HuH-7.5 (cell line): ENCODE measurements at places on chromosomes 16 and 17.

GRCh38 chr17:48294806-48295361 lies 135.1 kb downstream of the SKAP1 start:
- no peak for DNase-seq

GRCh38 chr16:22955461-22956070 lies 141.6 kb downstream of the HS3ST2 start:
- DNase-seq = no peak

DNA sequence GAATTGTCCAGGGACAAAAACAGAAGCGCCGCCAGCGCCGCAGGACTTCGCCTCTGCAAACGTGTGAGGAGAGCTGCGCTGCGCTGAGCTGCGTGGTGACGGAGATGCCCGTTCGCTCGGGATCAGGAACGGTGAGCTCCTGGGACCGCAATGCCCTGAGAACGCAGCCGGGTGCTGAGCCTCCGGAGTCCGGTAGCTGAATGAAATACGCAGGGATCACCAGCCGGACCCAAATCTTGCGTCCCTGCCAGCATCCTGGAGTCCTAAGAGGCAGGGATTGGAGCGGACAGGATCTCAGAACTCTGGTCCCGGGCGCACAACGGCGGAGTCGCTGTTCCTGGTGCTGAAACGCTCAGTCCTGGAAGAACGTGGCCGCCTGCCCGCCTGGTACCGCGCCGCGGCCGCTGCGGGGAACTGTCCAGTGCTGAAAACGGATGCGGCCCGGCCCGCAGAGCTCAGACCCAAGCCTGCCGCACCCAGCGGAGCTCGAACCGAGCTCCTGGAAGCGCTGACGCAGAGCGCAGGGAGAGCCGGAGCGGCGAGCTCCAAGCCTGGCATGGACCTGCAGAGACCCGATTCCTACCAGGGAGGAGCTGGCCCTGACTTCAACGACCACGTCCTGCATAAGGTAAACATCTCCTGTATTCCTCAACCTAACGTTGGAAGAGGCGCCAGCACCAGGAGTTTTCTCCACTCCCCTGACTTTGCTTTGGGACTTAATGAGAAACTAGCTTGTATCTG lies 41.5 kb downstream of the CD300LF start:
- DNase-seq = peak; percentile 51

DNA sequence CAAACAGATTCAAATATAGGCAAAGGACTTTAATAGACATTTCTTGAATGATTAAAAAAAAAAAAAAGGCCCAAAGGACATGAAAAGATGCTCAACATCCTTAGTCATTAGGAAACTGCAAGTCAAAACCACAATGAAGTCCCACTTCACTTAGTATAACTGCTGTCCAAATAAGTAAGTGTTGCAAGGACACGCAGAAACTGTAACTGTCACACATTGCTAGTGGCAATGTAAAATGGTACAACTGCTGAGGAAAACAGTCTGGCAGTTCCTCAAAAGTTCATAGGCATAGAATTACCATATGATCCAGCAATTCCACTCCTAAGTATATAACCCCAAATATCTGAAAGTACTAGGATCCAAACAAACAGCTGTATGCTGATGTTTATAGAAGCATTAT lies 112.7 kb downstream of the BRIP1 start:
- DNase-seq = no peak

DNA sequence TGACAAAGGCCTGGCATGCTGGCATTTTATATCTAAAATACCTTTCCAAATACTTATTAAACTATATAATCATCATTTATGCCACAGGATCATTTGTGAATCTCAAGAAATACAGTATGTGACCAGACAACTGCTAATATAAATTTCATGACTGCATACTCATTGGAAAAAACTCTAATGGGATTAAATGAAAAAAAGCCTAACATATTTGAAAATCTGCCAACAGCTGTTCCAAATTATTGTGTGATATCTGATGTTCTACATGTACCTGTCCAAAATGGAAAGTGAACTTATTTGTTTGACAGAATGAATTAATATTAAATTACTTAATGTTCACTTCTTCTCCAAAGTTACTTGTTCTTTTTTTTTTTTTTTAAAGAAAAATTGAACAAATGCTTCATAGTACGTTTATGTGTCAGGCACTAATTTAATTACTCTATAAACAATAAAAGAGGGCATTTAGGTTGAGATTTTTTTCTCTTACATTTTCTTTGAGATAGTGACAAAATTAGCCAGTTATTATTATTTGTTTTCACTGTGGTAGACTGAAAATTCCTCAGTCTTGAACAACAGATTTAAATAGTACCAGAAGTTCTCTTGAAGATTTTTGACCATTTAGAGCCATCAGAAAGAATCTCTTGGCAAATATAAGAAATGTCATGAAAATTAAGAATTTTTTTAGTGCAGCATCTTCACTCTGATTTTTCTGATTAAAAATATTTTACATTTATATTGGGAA lies 114.0 kb downstream of the FTO start:
- no peak for DNase-seq

GRCh38 chr16:55073830-55074229 lies 143.2 kb downstream of the IRX5 start:
- DNase-seq = no peak

- DNase-seq = no peak
Observed at GRCh38 chr17:291587-291986, 61.0 kb downstream of the RPH3AL start.

DNA sequence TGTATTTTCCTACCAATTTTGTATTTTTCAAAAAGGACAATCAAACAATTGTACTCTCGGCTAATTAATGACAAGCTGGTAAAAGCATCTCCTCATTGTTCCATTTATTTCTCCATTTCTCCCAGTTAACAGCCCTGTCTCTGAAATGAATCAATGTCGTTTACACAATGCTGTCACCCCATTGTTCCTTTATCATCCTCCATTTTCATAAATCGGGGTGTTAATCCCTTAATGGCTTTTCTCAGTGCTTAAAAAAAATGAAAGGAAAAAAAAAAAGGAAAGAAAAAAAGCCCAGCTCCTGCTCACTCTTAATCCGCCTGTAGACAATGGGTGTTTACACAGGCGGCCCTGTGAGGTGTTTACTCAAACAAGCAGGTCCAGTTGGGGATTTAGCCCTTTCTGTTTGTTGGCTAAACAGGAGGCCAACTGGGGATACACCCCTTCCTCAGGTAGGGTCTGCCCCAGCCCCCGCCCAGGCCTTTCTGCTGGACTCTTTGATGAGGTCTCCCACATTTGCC lies 86.8 kb upstream of the SALL1 start:
- no peak for DNase-seq

DNA sequence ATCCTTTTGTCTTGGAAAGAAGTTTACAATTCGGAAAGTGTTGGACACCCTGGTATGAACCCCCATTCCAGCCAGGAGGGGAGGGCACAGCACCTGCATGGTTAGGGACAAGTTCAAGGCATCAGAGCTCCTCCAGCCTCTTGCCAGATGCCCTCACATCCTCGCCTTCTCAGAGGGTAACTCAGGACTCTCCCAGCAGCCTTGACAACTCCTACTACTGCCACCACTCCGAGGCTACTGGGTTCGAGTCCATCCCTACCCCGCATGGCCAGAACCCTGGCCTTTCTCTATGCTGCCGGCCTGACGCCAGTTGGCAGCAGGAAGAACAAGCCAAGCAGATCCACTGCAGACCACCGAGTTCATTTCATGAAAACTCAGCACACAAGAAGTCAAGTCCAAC lies 34.1 kb downstream of the AXIN2 start:
- no peak for DNase-seq

GRCh38 chr17:40068129-40068581 lies 5.4 kb downstream of the THRA start:
- no peak for DNase-seq

GRCh38 chr17:40251576-40251975 lies 32.5 kb downstream of the WIPF2 start:
- no peak for DNase-seq

GRCh38 chr17:64496348-64496785 lies 487 bp downstream of the POLG2 start:
- peak; percentile 23 for DNase-seq

- no peak for DNase-seq
Observed at GRCh38 chr17:34360601-34361270, 2.3 kb downstream of the CCL1 start.

DNA sequence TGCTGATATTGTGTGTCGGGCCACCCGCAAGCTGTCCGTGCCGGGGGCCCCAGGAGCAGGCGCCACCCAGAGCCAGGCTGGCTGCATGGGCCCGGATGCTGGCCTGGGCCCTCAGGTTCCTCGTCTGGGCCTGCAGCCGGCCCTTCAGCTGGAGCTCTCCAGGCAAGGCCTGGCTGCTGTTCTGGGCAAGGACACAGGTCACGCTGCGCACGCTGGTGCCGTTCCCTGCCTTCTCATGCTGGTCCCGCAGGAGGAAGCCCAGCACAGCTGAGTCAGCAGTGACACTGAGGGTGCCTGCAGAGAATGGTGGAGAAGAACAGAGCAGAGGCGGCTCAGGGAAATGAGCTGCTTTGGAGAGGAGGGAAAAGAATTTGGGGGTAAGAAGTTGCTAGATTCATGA lies 79.9 kb downstream of the RMI2 start:
- no peak for DNase-seq

- no peak for DNase-seq
Observed at GRCh38 chr17:245020-245419, 63.6 kb upstream of the DOC2B start.

GRCh38 chr16:15502041-15502725 lies 67.8 kb downstream of the BMERB1 start:
- DNase-seq = no peak

DNA sequence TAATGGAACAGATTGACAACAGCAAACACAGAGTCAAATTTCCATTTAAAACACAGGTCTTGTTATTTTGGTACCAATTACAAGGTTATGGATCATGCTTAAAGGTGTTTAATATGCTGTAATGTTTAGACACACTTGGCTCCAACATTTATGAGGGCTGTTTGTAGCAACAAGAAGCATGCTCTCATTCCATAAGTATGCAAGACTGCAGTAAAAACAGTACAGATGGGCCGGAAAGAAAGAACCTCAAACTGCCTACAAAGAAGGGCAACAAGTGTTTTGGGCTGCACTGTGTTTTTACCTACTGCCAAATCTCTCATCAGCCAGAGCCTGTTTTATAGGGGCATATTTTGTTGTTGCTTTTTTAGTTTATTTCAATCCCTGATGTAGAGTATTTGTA lies 100.5 kb upstream of the HS3ST3A1 start:
- DNase-seq = no peak

- peak; percentile 40 for DNase-seq
Observed at GRCh38 chr16:3716831-3717234, 491 bp downstream of the TRAP1 start.

- DNase-seq = peak; percentile 68
Observed at GRCh38 chr17:57243171-57243622, 13.1 kb upstream of the MSI2 start.

GRCh38 chr17:81566461-81567126 lies 14.4 kb upstream of the FAAP100 start:
- DNase-seq = no peak

- DNase-seq = peak; percentile 73
Observed at GRCh38 chr17:73998653-73999645, 204.5 kb upstream of the RPL38 start.

DNA sequence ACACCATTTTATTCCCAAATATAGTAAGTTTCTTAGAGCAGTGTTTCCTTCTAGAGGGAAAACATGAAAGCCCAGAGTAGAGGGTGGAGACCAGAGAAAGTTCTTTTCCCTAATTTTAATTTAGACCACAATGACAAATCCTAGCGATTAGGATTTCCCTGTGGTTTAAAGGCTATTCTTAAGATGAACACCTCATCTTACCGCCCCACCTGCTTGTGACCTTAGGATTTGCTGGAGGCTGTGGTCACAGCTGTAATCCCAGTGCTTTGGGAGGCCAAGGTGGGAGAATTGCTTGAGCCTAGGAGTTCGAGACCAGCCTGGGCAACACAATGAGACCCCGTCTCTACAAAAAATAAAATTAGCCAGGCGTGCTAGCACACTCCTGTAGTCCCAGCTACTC lies 51.1 kb downstream of the GPRC5B start:
- no peak for DNase-seq

- DNase-seq = no peak
Observed at GRCh38 chr17:16887523-16888095, 84.3 kb downstream of the TNFRSF13B start.

- no peak for DNase-seq
Observed at GRCh38 chr17:59371416-59372100, 40.1 kb downstream of the YPEL2 start.

DNA sequence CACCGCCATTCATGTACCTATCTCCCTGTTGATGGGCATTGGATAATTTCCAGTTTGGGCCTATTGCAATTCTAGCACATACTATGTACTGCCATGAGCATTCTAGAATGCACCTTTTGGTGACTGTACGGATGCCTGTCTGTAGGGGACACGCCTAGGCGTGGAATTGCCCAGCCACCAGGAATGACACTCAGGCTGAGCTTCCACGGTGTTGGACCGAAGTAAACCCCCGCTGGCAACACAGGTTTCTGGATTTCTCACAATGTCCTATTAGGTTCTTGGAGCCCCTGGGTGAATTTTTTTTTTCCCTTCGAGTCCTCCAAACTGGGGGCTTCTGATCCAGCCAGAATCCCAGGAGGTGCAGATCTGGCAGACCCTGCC lies 146.6 kb downstream of the IRF8 start:
- DNase-seq = no peak

- DNase-seq = no peak
Observed at GRCh38 chr16:22885951-22886350, 72.0 kb downstream of the HS3ST2 start.

GRCh38 chr16:27366687-27367460 lies 35.1 kb upstream of the IL21R start:
- DNase-seq = no peak

DNA sequence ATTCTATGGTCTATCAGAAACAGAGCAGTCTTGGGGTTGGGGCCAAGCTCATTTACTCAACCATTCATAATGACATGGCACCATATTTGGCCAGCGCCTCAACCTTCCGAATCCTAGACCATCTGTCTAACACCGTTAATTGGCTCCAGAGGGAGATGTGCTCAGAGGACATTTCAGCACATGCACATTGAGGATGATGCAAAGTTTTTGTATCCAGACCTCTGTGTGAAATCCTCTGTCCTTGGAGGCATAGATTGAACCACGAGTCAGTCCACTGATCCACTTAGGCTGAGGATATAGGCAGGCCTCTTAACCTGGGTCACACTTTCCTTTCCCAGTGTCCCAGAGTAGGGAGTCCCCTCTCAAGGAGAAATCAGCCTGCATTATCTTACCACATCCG lies 85.5 kb downstream of the SHISA6 start:
- no peak for DNase-seq

GRCh38 chr16:64206862-64207261 lies 915.0 kb downstream of the CDH11 start:
- DNase-seq = no peak

DNA sequence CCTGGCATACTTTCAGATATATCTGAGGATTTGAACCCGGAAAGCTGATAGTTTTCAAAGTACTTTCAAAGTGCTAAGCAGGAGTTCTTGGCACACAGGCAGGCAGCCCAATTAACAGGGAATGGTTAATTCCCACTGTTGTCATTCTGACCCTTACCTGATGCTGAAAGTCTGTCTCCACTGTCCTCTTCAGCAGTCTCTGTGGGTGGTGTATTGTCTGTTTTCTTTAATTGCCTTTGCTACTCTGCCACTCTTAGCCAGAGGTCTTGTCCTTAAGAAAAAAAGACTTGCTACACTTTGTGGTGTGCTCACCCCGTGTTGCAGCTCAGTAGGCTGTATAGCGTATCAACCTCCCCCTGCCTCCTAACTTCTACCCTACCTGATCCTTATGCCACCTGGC lies 63.2 kb upstream of the SLC12A3 start:
- DNase-seq = no peak
